ENCODE measurements at places on chromosomes 2 and 18.

DNA sequence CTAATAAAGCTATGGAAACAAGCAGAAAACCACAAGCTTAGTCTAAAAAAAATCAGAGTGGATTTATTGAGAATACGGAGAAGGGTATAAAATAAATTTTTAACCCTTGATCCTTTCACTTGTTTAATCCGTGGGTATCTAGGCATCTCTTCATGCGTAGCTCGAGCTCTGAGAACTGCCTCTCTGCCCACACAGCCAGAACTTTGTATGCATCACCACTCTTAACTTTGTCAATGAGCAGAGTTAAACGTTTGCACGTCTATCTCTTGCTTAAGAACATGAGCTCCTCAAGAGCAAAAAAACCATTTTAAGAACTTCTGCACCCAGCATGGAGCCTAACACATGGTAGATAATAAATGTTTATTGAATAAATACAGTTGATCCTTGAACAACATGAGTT, 26.9 kb upstream of the TANK start:
- no peak for DNase-seq

- no peak for DNase-seq
These were observed 7.5 kb upstream of the MOCOS start for GRCh38 chr18:36179562-36180355.

DNA sequence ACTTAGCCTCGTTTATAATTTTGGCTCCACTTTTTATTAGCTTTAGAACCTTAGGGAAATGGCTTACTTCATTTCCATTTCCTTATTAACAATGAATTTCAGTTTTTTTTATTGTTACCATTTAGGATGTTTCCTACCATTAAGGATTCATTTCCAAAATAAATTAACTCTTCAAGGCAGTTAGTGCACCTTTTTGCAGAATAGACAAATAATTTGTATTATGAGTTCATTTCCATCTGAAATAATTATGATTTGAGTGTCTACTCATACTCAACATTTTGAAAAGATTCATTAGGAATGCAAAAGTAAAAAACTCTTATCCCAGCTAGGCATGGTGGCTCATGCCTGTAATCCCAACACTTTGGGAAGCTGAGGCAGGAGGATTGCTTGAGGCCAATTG, 186.8 kb upstream of the STON1 start:
- DNase-seq = no peak

DNA sequence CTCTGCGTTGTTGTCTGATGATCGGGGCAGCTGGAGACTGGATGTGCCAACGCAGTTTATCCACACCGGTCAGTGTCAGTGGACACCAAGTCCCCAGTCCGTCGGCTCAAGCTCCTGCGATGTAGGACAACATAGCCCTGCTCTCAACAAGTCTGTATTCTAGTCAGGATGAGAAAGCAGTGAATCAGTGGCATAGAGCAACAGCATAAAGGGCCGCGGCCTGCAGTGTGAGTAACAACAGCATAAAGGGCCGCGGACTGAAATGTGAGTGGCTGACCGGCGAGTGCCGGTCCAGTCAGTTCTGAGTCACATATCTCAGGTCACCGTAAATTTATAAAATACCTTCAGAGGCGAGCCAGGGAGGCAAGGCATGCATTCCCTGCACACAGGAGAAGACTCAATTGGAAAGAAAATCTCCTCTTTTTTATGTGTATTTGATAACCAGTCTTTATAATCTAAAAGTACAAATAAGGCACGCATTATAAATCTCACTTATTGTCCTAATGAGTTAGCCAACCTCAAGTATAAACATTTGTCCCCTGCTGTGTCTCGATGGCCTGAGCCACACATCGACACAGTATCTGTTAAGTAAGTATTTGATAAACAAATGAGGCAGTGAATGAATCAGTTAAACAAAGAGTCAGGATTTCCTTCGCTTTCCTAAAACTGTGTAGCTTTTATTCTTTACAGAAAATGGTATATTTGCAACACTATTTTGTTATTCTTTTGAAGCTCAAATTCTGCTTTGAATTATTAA, 33.8 kb upstream of the NFATC1 start:
- no peak for DNase-seq

- no peak for DNase-seq
These were observed 6.8 kb downstream of the MAT2A start for GRCh38 chr2:85545780-85546240.

DNA sequence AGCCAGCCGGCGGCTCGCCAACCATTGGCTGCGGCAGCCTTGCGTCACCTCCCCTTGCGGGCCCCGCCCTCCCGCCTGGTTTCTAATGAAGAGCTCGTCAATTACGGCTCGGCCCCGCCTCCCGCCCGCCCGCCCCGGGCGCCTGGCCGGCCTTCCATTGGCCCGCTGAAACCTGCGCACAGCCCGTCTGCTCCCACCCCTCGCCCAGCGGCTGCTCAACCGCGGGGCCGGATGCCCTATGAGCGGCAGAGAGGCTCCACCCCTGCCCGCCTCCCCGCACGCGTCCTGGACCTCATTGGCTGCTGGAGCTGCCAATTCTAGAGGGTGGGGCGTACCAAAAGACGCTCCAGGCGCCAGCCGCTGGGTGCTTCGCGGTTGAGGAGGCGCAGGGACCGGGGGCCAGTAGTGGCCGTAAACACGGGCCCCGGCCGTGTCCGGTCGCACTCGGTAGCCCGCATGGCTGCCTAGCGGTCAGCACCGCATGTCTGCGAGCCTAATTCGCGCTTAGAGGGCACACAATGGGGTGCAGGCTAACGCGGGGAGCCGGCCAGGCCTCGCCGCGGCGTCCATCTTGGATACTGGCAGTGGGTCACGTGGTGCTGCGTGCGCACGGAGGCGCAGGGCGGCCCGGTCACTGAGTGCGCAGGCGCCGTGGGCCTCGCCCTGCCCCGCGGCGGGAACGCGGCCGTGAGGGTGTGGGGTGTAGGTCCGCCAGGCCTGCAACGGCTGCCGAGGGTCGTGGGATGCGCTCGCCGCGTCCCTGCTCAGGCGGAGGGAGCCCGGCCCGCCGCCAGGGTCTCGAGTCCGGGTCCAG, 454 bp upstream of the HDAC4 start:
- peak; percentile 96 for DNase-seq

- DNase-seq = no peak
These were observed 95.1 kb upstream of the CCBE1 start for GRCh38 chr18:59792353-59792752.

DNA sequence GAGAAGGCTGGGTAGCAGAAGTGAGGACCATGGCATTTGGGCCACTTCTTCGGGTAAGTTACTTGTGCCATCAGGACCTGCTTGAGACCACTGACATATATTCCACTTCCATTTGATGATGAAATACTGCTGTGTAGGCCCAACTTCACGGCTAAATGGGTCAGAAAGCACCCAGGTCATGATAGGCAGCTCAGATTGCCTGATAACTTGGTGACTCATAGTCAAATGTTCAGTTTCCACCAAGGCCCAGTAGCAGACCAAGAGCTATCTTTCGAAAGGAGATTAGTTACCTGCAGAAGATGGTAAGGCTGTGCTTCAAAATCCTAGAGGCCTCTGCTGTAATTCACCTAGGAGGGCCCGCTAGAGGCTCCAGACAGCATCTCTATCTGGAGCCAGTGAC, 31.8 kb upstream of the MEX3C start:
- no peak for DNase-seq

DNA sequence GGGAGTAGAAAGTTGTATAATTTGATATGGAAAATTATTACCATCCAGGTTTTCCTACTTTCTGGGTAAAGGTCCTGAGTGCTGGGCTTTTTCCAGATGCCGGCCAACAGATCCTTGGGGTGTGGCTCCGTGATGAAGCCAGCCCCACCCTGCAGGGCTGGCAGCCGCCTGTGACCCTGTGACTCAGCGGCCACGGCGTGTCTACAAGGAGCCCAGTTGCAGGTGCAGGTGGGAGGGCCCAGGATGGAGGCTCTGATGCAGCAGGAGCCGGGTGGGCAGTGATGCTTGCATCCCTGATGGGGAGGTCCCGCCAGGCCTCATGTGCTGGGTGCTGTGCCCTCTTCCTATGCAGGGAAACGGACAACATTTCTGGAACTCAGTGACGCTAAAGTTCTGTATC, 96.0 kb upstream of the ALKAL2 start:
- DNase-seq = no peak

- no peak for DNase-seq
These were observed 2.0 kb downstream of the NBEAL1 start for GRCh38 chr2:203016716-203017115.

DNA sequence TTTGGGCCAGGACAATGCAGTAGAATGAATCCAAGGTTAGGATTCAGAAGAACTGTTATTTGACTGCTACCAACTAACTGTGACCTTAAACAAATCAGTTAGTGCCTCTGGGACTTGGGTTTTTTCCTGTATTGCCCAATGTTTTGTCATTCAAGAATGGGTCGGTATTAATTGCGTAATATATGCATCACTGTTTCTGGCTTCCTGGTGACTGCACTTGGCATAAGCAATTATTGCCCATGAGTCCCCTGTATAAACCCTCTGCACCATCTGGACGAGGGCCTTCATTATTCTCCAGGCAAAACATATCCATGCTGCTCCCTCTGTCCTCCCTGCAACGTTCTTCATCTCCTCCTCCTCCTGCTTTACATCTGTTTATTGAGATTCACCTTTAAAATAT, 255.8 kb upstream of the LRRTM1 start:
- DNase-seq = no peak

GRCh38 chr2:113126845-113127645, at the start of gene IL1RN:
Gene IL1RN, plus strand, starts transcription at chr2:113127598. Its CDS starts 27 bp downstream, at chr2:113127625.
- no peak for DNase-seq

DNA sequence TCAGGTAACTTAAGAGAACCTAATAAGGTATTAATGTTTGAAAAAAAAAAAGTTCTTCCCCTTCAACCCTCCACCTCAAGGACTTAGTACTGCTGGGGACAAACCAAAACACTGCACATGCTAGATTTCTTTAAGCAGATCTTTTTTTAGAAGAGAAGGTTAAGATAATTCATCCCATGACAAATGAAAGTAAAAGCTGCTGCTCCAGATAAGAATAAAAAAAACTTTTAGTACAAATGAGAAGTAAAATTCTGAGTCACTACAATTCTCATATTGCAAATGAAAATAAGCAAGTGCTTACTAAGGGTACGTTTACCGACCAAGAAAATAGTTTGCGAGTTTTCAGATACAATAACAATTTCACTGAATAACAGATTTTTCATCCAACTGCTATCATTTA, 8.9 kb downstream of the STAM2 start:
- DNase-seq = no peak

- no peak for DNase-seq
These were observed 117.8 kb downstream of the ACKR3 start for GRCh38 chr2:236687296-236687965.

- no peak for DNase-seq
These were observed 2.5 kb downstream of the RAX start for GRCh38 chr18:59270689-59271257.

DNA sequence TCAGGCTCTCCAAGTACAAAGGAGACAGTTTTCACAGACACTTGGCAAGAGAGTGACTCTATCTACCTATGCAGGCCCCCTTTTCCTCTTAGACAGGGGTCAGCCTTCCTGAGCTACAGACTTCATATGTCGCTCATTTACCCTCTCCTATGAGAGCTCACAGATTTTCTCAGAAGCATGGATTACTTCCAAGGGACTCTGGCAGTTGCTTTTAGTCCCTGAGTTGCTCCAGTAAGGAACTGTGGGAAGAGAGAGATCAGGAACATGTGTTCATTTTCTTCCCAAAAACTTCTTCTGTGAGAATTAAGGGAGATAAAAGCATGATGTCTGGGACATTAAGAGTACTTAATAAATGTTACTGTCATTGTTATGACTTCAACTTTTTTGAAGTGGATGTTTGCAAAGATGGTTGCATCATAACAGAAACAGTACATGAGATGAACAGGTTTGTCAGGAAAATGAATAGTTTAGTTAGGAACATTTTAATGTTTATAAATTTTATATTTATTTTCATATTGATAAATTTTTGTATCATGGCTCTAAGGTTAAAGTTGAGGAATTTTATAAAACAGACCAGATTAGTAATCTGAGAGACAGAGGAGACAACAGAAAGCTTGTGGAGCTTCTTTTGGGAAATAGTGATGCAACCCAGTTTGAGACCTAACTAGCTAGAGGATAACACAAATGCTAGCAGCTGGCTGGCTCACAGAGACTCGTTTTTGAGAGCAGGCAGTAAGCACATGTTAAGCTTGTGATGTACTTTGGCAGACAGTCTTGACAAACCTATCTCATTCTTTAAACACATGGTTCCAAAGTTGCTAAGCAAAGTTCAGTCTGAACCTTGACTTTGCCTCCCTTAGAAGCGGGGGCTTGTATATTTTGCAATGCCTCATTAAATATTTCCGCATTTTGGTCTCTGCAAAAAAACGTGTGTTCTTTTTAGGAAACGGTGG, 21.7 kb upstream of the UGP2 start:
- no peak for DNase-seq

GRCh38 chr2:191557841-191558240, 120.1 kb upstream of the NABP1 start:
- no peak for DNase-seq

- no peak for DNase-seq
These were observed 149.7 kb downstream of the PXDN start for GRCh38 chr2:1594373-1595171.

DNA sequence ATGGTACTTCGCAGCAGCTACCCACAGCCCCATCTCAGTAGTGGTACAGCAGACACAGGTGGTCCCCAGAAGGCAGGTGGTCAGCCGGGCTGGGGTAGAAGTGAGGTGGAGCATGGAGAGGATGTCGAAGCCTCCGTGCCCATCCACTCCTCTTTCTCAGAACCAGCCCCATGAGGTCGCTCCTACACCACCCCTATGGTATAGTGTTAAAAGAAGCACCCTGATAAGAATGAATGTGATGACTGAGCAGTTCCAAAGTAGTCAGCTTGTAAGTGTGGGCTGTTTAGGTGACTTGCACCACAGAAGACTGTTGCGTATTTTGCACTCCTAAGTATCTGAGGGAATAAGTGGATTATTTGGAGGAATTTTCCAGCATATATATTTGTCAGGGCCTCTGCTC, 111.3 kb downstream of the WDSUB1 start:
- no peak for DNase-seq

DNA sequence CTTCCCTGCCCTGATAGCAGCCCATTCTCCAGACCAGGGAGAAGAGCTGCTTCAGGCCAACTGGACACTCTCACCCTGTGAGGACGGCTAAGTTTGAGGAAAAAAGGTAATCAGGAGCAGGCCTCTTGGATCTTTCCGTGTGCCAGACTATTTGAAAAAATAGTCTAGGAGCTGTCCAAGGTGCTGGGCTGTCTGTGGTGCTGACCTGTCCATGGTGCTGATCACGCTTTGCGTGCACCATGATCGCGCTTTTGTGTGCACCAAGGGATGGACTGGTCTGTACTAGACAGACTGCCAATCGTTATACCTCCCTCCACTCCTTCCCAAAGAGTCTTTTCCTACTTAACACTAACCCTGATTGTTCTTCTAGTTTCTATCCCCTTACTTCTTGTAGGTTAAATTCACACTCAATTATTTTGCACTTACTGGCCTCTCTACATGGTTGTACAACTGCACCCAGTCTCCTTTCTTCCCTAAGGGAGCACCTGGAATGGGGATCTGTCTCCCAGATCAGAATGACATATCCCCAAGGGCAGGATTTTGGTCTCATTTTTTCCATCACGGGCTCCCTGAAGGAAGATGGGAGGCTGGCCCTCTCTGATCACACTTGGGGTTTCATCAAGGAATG, 295.4 kb downstream of the CELF4 start:
- DNase-seq = peak; percentile 80

Measured in neural crest cell (in vitro differentiated cells).